ENCODE measurements at places on chromosomes 12 and 14.

GRCh38 chr12:87756721-87757120 is 272.5 kb downstream of the C12orf50 start:
- no peak for DNase-seq

- DNase-seq, result no peak
Measured at GRCh38 chr12:123119808-123120207, 31.1 kb downstream of the PITPNM2 start.

GRCh38 chr12:12338527-12339168 is 11.4 kb downstream of the MANSC1 start:
- DNase-seq, result no peak

DNA sequence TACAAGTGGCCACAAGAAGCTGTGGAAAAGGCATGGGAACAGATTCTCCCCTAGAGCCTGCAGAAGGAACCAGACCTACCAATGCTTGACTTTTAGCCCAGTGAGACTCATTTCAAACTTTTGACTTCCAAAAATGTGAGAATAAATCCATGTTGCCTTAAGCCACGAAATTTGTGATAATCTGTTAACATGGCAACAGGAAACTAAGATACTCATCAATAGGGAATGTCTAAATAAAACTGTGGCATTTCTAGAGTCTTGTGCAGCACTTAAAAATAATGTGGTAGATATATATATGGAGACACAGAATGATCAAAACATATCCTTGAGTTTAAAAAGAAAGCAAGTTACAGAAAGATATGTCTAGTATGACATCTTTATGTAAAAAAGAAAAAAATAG is 12.0 kb downstream of the HECTD4 start:
- DNase-seq, result no peak

- no peak for DNase-seq
Measured at GRCh38 chr12:79295572-79295971, 395.2 kb downstream of the PAWR start.

GRCh38 chr14:20427231-20428009 is 8.5 kb downstream of the KLHL33 start:
- DNase-seq, result no peak

DNA sequence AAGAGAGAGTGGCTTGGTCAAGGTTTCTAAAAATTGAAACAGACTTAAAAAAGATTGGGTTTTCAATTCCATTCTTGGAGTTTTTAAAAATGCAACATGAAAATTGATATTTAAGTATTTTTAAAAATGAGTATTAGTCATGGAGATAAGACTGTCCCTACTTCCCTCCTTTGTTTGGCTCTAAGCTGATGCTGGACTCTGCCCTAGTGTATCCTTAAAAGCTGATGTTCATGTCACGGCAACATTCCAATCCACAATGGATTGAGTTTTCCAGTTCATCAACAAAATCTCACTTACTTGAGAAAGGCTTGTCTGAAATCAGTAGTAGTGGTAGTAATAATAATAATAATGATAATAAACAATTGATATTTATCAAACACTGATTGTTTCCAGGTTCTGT is 119.0 kb upstream of the SLC38A2 start:
- no peak for DNase-seq

DNA sequence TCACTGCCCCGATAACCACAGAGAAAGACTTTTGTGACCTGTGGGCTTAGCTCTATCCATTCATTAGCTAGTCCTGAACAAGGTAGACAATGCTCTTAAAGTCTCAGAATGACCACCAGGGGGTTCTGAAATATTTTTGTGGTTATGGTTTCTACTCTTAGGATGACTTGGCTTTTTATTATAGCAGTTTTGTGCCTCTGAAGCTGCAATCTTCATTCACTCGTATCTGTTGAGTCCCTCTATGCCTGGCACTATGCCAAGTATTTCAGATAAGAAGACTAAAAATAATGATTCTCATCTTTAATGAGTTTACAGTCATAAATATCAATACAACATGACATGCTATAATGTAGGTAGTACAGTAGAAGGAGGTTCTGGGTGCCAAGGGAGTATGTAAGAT is 130.8 kb upstream of the TRHDE start:
- DNase-seq, result no peak

GRCh38 chr12:54135621-54136350 is 53.0 kb downstream of the SMUG1 start:
- DNase-seq, result peak; percentile 8

GRCh38 chr12:80946591-80946990 is 8.9 kb upstream of the LIN7A start:
- no peak for DNase-seq

- no peak for DNase-seq
Measured at GRCh38 chr14:65054471-65055085, 47.7 kb downstream of the MAX start.

GRCh38 chr12:32499048-32499447 is 99.7 kb downstream of the FGD4 start:
- no peak for DNase-seq

- DNase-seq, result no peak
Measured at GRCh38 chr12:65517656-65518210, 239.2 kb downstream of the MSRB3 start.

GRCh38 chr14:31660191-31660590 is 99.0 kb downstream of the NUBPL start:
- DNase-seq, result no peak

DNA sequence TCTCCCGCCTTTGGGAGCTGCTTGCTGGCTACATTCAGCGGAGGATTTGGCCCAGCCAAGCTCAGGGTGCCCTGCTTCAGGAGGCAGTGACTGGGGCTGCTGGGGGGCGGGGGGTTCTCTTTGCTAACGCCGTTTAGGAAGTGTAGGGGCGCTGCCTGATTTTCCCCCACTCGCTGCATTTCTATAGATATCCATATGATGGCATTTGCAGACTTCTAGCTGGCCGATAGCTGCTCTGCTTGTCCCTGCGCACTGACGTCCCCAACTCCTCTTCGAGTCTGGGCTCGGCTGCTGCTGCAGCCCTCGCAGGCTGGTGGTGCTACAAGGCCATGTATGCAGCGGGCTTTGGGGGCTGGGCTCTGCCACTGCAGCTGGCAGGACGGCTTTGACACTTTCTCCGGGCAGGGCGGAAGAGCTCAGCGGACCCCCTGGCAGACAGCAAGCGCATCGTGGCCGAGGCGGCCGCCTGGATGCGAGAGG is 3.1 kb downstream of the LRFN5 start:
- DNase-seq, result no peak

DNA sequence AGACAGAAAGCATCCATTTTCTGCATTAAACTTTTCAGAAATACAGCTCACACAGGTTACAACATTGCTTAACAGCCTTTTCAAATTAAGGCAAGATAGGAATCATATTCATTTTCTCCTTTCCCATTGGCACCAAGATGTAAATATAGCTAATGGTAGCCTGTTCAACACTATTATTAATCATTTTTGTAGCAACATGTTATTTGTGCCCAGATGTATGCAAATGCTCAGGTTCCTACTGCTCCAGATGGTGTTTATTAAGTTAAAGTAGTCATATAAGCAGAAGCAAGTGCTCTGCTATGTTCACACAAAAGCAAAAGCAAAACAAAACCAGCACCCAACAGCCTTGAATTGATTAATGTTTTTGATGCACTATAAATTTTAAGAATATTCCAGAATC is 1110.6 kb downstream of the SLC6A15 start:
- DNase-seq, result no peak

DNA sequence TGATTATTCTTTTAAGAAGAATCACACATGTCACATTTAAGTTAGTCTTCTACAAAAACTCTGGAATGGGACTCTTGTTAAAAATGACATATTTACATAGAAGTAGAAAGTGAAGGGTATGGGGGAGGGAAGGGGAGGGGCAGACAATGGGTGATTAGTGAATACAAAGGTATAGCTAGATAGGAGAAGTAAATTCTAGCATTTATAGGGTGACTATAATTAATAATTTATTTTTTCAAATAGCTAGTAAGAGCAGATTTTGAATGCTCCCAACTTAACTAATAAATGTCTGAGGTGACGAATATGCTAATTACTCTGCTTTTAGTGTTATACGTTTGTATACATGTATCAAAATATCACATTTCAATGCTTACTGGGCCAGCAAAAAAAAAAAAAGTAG is 59.4 kb downstream of the BLTP3B start:
- no peak for DNase-seq

- DNase-seq, result peak; percentile 68
Measured at GRCh38 chr12:106417926-106418910, 60.7 kb downstream of the POLR3B start.

GRCh38 chr14:90268420-90268819 is 12.1 kb downstream of the PSMC1 start:
- no peak for DNase-seq
